NCI-H1105 (cell line): ENCODE measurements at places on chromosomes 13 and 19.

- no peak for DNase-seq
Observed at GRCh38 chr19:947707-948539, 22.1 kb downstream of the ARID3A start.

DNA sequence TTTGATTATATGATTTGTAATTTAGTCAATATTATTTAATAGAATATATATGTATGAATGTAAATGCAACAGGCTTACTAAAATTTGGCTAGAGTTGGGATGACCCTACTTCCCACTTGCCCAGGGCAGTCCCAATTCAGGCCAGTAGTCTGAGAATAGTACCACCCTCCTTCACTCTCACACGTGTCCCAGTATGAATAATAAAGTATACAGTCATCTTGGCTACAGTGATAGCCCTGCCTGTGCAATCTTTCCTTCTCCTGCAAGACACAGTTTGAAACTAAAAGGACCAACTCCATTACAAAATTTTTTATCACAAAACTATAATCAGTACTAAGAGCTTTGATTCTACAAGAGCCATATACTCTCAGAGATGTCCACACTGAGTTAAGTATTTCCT, 76.2 kb downstream of the SACS start:
- no peak for DNase-seq

DNA sequence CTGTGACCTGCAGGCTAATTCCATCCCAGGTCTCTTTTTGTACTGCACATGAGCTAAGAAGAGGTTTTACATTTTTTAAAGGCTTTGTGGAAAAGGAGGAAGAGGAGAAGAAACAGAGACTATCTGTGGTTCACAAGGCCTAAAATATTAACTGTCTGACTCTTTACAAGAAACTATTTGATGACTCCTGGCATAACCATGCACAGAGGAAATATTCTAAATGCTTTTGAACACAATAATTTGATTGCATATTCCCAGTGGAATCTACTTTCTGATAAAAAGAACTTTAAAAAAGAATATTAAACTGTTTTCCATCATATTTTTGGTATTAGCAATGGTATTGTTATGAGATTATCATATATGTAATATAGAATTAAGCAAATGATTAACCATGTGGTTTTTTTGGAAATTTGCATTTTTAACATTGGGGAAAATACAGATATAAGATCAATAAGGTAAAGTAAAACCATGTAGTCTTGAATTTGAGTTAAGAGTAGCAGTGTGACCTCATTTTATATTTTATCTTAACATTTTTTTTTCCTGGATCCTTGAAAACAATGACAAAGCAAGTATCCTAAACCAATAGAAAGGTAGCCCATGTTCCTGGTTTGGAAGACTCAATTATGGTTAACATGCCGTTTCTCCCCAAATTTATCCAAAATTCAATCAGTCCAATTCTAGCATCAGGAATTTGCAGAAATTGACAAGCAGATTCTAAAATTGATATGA, 251.0 kb downstream of the UQCRFS1 start:
- DNase-seq: no peak

DNA sequence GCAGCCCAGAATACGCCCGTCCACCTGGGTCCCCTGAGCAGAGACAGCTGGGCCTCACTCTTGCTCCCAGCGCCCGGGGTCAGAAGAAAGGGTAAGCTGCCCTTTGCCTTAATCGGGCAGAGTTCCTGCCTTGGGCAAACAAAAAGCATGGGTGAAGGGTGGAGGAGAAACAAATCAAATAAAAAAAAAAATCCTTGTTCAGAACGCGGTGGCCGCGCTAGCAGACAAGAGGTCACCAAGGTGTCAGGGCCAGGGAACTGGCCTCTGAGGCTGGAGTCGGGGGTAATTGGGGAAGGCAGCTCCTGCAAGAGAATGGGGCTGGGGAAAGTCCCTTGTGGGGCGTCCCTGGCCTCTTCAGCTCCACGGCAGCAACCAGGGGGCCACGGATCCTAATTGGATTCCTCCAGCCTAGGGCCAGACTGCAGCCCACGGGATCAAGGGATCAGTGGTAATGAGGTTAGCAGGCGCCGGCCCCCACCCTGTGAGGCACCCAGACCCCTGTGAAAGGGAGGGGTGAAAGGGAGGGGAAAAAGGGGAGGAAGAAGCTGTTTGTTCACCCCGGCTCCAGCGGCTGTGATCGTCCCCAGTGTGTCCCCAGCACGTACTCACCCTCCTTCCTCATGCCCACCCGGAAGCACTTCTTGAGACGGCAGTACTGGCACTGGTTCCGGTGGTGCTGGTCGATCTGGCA, 5.5 kb downstream of the NR2F6 start:
- DNase-seq: no peak

DNA sequence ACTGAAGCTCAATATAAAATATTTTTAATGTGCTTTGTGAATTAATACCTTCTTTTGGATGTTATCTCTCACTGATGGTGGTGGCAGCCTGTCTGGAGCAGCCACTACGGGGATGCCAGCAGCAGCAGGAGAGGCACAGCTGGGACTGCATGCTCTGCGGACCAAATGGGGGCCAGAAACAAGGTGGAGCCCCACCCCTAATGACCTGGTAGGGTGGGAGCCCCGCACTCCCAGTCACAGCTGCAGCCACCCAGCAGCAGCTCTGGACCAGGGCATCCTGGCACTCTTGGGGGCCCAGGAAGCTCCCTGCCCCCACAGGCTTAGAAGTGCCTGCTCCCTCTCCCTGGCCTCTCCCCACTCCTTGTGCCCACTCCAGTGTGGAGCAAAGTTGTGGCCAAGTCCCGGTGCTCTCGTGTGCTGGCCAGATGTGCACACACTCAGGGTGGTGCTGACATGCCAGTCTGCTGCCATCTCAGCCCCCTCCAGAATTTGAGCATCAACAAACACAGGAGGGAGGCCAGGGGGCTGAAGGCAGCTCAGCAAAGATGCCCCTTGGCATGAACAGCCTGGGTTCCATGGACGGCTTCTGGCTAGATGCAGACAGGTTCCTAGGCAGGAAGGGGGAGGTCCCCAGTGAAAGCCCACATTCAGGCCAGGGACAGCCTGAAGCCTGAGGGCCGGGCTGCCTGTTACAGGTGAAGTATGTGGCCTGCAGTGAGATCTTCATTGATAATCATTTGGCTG, 696.7 kb upstream of the SLITRK5 start:
- DNase-seq: no peak

GRCh38 chr19:54875506-54875905, 1.5 kb downstream of the FCAR start:
- DNase-seq: no peak

DNA sequence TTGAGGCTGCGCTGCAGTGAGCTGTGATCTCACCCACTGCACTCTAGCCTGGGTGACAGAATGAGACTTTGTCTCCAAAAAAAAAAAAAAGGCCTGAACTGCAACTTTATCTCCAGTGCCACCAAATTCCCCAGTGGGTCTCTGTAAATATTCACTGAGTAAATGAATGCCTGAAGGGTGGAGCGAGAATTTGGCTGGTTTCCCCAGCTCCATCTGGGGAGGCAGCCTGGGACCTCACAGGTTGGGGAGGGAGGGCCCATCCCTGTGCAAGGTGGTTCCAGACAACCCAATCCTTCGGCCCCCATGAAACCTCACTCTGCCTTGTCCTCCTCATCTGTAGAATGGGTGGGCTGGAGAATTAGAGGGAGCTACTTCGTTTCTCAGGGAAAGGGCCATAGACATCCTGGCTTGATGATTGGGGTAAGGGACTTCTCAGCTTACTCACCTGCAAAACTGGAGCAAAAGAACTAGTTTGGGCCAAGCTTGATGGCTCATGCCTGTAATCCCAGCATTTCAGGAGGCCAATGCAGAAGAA, 4.2 kb upstream of the PKN1 start:
- no peak for DNase-seq
